Activated CD4-positive, alpha-beta T cell treated with anti-CD3 and anti-CD28 coated beads for 36 hours (primary cell): ENCODE measurements at places on chromosomes 7 and 10.
A peak's percentile ranks its signal among the peaks of the same experiment; 100 is the strongest.

DNA sequence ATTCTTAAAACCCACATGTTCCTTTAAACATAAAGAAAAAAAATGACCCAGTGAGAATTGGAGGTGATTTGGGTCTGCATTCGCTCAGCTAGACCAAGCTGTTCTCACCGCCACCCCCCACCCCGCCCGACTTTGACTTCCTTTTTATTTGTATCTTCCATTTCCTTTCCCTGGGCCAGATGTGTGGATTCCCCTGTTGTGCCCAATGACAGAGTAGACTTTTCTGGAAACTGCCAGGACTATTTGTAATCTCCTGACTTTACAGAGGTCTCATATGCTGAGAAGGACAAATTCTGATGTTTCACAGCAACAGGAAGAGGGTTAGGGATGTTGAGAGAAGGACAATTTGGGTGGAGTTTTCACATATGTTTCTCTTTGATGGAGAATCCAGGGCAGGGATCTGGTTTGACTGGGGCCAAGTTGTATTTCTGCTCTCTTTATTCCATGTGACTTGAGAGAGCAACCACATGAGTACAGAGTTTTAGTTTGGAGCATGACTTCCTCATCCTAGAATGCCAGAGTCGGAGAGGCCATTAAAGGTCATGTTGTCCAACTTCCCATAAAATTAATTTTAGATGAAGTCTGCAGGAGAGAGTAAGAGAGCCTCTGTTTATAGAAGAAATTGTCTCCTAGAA, 1023.2 kb downstream of the LRMDA start:
- DNase-seq, result no peak

DNA sequence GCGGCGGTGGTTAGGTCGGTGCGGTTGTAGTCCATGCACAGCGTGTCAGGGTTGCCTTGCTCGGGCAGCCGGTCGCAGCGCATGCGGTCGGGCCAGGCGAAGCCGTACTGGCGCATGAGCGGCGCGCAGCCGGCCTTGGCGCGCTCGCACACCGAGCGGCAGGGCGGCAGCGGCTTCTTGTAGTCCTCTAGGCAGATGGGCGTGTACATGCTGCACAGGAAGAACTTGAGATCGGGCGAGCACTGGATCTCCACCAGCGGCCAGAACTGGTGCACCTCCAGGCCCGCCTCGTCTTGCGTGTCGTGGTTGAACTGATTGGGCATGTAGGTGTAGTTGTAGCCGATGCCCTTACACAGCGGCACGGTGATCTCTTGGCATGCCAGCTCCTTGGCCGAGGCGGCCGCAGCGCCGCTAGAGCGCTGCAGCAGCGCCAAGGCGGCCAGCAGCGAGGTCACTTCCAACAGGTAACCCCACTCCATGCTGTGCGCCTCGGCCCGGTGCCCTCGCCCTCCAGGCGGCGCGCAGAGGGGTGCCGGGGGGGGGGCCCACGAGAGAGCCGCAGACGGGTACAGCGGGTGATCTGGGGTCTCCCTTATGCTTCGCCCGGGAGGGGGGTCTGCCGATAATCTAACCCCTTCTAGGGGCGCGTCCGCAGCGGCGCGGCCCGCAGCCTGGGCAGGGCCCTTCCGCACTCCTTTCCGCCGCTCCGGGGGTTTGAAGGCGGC, 983 bp downstream of the FZD8 start:
- DNase-seq, result peak; percentile 71

DNA sequence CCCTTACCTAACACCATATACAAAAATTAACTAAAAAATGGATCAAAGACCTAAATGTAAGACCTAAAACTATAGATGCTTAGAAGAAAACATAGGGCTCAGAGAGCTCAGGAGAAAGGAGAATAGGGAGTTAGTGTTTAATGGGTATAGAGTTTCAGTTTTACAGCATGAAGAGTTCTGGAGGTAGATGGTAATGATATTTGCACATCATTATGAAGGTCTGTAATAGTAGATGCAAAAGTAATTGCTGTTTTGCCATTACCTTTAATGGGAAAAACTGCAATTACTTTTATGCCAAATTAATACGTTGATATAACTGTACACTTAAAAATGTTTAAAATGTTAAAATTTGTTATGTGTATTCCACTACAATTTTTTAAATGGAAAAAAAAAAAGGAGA, 39.2 kb upstream of the NANOS1 start:
- DNase-seq, result no peak

- DNase-seq, result no peak
Observed at GRCh38 chr7:52715701-52716100, 319.7 kb upstream of the POM121L12 start.

- DNase-seq, result no peak
Observed at GRCh38 chr10:88386821-88387773, 196.0 kb downstream of the RNLS start.

DNA sequence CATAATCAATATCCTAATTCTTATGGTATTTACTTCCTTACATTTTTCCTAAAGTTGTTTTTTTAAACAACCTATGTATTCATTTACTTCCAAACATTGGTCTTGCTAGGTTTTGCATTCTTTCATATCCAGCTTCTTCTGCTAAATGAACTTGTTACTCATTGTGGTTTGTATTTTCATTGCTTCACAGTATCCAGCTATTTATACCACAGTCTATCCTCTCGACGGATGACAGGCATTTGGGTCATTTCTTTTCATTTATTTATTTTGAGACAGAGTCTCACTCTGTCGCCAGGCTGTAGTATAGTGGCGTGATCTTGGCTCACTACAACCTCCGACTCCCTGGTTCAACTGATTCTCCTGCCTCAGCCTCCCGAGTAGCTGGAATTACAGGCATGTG, 66.8 kb downstream of the CCDC6 start:
- DNase-seq, result no peak

DNA sequence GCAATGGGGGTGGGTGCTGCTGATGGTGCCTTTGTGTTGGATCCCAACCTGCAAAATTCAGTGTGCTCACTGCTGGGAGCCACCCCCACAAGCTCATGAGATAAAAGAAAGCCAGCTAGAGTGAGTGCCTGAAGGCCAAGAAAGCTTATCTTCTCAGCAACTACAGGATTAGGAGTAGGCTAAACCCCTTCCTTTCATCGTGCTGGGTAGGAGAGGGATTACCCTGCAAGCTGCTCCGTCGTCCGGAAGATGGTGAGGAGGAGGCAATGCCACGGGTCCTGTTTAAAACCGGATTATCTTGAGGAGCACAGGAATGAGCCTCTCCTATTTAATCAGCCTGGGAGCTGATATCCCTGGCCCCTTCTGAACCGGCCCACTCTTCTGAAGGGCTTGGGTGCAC, 258.0 kb downstream of the GALNT17 start:
- no peak for DNase-seq

DNA sequence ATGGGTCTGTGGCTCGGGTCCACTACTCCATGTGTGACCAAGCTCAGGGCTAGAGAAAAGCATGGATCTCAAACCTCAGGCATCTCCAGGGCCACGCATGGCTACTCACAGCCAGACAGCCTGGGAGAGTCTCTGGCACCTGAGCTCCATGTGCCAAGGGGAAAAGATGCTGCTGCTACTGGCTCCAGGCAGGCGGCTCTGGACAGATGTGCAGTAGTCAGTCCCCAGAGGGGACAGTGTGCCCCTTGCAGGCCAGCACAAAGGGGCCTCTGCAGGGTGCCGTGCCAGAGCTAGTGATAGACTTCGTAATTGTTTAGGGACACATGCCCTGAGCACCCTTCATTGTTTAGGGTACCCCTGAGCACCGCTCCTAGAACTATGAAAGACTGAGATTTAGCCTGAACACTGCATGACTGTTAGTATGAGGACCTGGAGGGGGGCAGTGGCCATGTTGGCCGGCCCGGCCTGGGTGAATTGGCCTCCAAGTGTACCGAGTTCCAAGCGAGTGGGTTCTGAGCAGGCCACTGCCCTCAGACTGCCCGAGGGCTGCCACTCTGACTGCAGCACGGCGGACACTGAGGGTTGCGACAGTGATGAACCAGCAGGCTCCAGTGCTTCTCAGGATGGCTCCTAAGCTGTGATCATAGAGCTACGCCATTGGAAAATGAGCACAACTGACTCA, 80.7 kb downstream of the TCERG1L start:
- DNase-seq, result no peak

- DNase-seq, result no peak
Observed at GRCh38 chr10:129134371-129134770, 332.7 kb upstream of the MGMT start.

GRCh38 chr10:99520040-99520846, 12.5 kb upstream of the NKX2-3 start:
- no peak for DNase-seq

GRCh38 chr10:117926491-117926890, 120.2 kb downstream of the RAB11FIP2 start:
- DNase-seq, result no peak

GRCh38 chr7:140230861-140231770, 54.3 kb upstream of the KDM7A start:
- peak; percentile 86 for DNase-seq

DNA sequence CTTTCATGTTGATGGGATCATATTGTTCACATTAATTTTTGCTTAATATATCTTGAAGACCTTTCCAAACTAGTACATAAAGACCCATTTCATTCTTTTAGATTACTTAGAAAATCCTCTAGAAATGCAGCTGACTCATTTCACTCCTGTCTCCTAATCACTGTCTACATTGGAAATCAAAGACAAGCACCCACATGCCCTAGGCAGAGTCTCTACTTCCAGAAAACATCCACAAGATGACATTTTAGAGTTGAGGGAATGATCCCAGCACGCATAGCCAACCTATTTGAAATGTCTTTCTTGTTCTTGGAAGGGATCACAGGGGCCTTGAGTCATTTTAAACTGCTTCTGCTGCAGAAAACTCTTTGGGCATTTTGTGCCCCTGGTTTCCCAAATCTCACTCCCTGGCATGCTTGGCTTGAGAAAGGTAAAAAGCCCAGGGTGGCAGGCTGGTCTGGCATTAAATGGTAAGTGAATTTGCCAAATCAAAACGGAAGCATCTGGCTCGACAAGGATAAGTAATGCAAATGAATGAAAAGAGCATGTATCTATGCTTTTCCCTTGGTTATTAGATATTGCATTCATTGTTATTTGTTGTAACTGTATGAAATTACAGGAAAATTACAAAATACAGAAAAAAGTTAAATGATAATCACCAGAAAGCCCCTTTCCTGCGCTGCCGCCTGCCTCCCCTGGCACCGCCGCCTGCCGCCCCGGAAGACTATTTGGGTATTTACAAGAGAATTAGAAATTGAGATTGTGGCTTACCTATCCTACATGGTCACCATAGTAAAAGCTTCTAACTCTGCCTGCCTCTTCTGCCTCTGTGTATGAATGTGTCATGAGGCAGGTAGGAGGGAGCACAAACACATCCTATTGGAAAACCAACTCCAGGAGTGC, 225.3 kb downstream of the PTEN start:
- no peak for DNase-seq

DNA sequence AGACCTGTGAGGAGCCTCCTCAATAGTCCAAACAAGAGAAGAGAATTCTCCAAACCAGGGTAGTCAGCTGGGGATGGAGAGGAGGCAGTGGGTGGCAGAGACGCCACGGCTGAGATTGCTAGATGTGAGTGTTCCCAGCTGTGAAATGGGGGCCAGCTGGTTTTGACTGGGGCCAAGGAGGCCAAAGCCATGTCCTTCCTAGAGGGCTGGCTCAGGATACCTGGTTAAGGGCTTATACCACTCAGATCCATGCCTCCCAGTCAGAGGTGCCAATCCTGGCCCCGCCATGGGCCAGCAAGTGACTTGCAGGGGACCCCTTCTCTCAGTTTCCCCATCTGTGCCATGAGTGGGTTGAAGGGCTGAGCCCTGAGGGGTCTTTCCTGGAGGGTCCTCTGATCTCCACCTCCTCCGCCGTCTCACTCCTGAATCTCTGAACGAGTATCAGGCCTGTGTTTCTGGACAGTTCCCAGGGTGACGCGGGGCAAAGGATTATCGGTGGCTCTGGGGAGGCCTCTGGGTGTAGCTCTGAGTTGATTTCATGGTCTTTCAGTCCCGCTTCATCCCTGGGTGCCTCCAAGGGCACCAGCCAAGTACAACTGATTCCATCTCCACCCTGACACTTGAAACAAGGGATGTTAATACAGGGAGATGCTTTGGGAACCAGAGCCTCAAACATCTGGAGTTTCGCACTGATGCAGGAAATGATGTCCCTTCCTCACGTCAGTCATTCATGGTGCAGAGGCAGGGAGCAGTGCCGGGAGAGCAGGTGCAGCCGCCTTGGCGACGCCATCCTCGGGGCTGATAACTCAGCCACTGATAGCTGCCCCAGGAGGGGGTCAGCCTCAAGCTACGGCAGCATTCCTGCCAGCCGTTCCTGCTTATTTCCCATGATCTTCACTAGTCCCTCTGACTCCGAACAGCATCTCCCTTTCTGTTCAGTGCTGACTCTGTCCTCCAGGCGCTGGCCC, 126.7 kb downstream of the RGS10 start:
- DNase-seq, result no peak

GRCh38 chr7:50368366-50368765, 63.9 kb downstream of the IKZF1 start:
- DNase-seq, result no peak

DNA sequence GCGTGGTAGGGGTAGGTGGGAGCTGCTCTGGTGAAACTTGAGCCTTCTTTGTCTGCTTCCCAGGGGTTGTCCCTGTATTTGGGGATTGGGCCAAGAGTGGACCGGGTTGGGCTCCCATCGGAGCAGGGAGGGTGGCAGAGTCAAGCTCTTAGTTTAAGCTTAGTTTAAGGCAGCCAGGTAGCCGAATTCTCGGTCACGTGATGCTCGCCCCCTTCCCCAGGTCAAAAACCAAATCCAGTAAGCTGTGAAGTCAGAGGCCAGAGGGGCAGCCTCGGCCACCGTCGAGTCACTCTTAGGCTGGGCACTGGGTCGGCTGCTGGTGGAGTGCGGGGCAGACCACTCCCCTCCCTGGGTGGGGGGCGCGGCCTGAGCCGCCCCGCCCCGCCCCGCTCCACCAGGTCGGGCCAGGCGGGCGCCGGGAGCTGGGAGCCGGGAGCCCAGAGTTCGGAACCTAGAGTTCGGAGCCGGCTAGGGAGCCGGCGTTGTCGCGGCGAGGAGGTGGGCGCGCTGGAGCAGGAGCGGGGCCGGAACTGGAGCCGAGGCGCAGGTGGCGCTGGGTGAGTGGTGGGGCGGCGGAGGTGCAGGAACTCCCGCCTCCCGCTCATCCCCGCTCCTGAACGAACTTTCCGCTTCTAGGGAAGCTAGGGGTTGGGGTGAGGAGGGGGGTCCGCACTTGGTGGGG, 2.8 kb upstream of the LZTS2 start:
- peak; percentile 68 for DNase-seq

GRCh38 chr10:80700760-80701444, 163.2 kb downstream of the SH2D4B start:
- DNase-seq, result no peak

- no peak for DNase-seq
Observed at GRCh38 chr10:124036746-124037145, 56.7 kb downstream of the CHST15 start.

GRCh38 chr7:149731207-149731955, 42.0 kb downstream of the ZNF467 start:
- no peak for DNase-seq
